ENCODE measurements at places on chromosomes 3 and 15. TPM values are rescaled to one million over a fixed set of nuclear protein-coding genes. Genes with fewer than 3 reads are reported as not detected.

DNA sequence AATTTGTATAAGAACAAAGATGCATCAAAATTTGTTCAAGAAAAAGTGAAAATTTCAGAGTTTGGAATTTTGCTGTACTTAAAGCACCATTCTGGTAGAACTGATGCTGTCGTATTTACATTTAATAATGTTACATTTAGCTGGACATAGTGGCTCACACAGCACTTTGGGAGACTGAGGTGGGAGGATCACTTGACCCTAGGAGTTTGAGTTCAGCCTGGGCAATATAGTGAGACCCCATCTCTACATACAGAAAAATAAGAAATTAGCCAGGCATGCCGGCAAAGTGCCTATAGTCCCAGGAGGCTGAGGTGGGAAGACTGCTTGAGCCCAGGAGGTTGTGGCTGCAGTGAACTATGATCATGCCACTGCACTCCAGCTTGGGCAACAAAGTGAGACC is 51.5 kb upstream of the SKIL start:
- no peak overlapping the region for H3K4me3 ChIP-seq
- no peak for DNase-seq
- no peak overlapping the region for H3K27ac ChIP-seq
- peaks cover 8% of the 10 kb centered on the region for H3K4me1 ChIP-seq
- peaks cover 9% of the 10 kb centered on the region for H3K36me3 ChIP-seq

DNA sequence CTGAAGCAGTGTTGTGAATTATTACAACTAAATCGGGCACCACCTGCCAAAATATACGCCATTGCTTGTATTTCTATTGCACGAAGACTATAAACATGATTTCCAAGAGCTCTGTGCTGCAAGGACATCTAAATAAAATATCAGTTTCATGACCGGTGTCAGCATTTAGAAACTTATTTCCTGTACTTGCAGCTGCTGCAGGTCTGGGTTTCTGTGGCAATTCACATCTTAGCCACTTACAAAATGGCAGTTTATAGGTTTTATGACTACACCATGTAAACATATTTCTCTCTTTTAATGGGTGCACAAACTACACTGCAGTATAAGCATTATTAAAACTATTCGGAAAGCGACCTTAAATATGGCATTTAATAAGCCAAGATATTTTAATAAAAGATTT is 359.4 kb downstream of the VPS13C start:
- H3K36me3 ChIP-seq = no peaks in the 10 kb centered on the region
- no peaks in the 10 kb centered on the region for H3K4me1 ChIP-seq
- no peak overlapping the region for H3K27ac ChIP-seq

- H3K27ac ChIP-seq = no peak overlapping the region
- H3K36me3 ChIP-seq = no peaks in the 10 kb centered on the region
- H3K4me3 ChIP-seq = no peak overlapping the region
- no peaks in the 10 kb centered on the region for H3K4me1 ChIP-seq
- DNase-seq = no peak
Measured at GRCh38 chr3:102346897-102347296, 87.9 kb upstream of the ZPLD1 start.

DNA sequence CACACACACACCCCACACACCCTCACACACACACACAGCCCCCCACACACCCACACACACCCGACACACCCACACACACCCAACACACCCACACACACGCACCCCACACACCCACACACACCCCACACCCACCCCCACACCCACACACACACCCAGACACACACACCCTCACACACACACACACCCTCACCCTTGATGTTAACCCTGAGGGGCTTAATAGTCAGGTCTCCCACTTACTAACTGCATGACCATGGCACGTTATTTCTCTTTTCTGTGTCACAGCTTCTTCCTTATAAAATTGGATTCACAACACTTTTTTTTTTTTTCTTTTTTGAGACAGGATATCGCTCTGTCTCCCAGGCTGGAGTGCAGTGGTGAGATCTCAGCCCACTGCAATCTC is 2.8 kb downstream of the GRM2 start:
- H3K4me3 ChIP-seq = no peak overlapping the region
- no peaks in the 10 kb centered on the region for H3K4me1 ChIP-seq

- no peaks in the 10 kb centered on the region for H3K36me3 ChIP-seq
- no peak overlapping the region for H3K27ac ChIP-seq
- H3K4me1 ChIP-seq = peaks cover 21% of the 10 kb centered on the region
- peaks cover 2% of the 10 kb centered on the region for H3K27me3 ChIP-seq
- no peak for DNase-seq
- H3K4me3 ChIP-seq = no peak overlapping the region
Measured at GRCh38 chr3:52313188-52313773, 2.8 kb upstream of the DNAH1 start.

DNA sequence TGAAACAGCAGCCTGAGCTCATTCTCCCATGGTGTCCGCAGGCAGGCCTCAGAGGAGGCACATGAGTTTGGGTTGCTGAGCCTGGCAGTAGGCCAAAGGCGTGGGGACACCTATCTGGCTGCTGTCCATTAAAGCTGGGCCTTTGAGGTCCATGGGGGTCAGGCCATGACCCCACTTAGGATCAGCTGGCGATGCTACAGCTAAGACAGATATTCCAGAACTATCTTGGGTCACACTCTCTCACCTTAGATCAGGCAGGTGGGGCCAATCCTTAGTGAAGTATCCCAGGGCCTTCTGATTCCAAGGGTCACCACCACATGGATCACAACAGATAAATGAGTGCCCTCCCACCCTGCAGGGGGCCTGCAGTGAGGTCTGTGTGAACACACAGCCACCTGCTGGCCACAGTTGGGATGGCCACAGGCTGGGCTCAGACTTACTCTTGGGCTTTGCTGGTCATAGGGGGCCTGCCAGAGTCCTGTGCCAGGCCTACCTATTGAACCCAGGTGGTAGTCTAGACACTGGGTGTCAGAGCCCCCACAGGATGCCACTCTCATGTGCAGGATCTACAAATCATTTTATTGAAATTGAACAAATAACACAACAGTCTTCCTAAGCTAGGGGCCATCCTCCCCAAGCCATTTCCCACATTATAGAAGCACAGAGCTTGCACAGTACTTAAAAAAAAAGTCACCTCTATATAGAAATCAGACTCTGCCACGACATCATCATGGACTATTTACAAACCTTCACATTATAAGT is 2.0 kb upstream of the HYAL2 start:
- DNase-seq = peak; percentile 99
- peaks cover 20% of the 10 kb centered on the region for H3K36me3 ChIP-seq

DNA sequence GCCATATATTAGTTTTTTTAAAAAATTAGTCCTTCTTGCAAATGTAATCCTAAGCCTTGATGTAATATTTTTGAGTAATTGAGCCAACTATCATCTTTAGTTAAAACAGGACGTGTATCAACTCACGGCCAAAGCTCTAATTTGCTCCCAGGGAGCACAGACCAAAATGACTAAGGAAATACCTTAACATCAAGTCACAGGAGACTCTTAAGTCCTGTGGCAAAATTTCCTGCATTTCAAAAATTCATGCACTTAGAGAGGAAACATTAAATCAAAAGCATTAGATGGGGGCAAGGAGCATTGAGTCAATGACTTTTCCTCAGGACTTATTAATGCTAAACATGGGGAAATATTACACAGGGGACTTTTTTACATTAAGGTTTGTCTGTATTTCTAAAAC is 276.0 kb downstream of the MFSD1 start:
- no peaks in the 10 kb centered on the region for H3K27me3 ChIP-seq
- H3K4me3 ChIP-seq = no peak overlapping the region
- DNase-seq = peak; percentile 30
- peaks cover 12% of the 10 kb centered on the region for H3K4me1 ChIP-seq
- peak overlapping the region; percentile 25 for H3K27ac ChIP-seq

GRCh38 chr3:144770281-144770680 is 798.7 kb downstream of the DIPK2A start:
- H3K27ac ChIP-seq = no peak overlapping the region
- H3K27me3 ChIP-seq = no peaks in the 10 kb centered on the region
- H3K4me3 ChIP-seq = no peak overlapping the region
- H3K36me3 ChIP-seq = no peaks in the 10 kb centered on the region
- no peak for DNase-seq

DNA sequence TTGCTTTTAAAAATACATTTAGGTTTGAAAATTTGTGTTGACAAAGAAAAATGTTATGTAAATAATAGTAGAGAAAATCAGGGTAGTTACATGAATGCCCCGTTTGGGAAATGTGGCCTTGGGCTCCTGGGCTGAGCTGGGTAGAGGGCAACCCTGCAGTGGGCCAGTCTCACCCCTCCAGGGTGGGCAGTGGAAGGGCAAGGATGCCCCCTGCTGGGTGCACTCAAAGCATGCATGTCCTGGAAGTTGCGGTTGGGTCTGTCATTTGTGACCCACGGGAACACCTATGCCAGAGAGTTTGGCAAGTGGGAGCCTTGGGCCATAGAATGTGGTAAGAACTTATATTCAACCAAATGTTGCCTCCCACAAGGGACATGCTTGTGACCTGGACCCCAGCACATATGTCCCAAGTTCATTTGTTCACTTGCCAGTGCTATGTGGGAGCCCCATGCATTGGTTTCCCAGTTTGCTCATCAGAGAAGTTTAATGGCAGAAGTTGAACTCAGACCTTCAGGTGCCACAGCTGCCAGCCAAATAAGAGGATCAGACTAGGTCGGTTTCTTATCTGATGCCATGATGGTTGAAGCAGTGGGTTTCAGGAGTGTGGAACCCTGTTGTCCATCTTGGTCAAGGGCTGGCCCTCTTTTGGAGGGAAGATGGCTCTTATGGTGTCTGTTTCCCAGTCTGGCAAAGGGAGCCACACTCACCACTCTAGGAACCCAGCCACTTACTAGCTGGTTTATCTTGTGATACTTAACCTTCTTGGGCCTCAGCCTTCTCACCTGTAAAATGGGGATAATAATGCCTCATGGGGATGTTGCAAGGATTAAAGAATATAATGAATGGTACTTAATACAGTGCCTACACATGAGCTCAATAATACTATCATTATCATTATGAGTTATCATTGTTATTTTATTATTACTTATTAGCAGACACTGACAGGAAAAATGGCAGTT is 2.5 kb upstream of the PLCB2 start:
- H3K4me3 ChIP-seq = no peak overlapping the region
- H3K36me3 ChIP-seq = no peaks in the 10 kb centered on the region
- peak; percentile 67 for DNase-seq
- H3K27me3 ChIP-seq = peaks cover 29% of the 10 kb centered on the region

DNA sequence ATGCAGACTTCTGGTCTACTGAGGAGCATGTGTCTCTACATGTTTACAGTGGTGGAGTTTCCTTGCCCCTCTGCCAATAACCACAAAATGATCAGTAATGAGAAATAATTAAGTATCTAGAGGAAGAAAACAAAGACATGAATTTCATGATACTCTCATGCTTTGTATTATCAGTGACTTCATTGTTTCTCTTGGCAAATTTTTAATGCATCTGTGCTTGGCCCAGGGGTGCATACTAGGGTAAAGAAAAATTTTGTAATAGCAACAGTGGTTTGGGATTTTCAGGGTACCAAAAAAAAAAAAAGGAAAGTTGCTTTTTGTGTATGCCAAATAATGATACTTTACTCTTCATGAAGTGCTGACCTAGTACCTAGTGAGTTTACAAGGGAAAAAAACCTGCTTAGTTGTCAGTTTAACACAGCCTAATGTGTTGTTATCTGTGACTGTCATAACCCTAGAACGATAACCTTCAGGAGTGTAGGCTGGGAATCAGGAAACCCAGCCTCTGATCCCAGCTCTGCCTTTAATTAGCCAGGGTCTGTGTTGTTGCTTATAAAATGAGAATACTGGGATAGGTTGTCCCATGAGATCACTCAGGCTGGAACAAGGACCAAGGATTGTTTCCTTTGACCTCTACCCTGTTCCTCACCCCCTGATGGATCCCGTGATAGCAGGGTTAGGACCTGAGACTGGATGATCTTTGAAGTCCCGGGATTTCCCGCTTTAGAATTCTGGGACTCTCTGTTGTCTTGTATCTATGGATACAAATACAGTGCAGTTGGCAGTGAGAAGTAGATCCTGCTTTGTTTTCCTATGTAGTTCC is 117.5 kb downstream of the CMSS1 start:
- DNase-seq = no peak
- no peaks in the 10 kb centered on the region for H3K27me3 ChIP-seq
- H3K36me3 ChIP-seq = no peaks in the 10 kb centered on the region
- no peak overlapping the region for H3K4me3 ChIP-seq

DNA sequence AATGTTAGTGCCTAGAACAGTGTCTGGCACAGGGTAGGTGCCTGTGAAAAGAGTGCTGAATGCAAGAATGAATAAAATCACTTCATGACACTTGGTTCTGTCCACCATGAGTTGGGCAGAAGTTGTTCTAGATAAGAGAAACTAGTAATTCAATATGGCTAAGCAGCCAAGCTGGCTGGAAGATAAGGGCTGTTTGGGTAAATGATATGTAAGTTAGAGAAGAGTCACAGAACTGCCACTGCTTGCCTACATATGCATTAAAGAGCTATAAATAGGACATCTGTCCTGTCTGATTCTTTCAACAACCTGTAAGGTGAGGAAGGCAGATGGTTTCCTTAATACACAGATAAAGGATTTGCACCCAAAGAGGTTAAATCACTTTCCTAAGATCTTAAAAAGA is 13.1 kb downstream of the MTMR10 start:
- H3K27me3 ChIP-seq = no peaks in the 10 kb centered on the region
- peaks cover 18% of the 10 kb centered on the region for H3K36me3 ChIP-seq
- no peak for DNase-seq
- H3K27ac ChIP-seq = no peak overlapping the region

GRCh38 chr3:118348169-118348557 is 686.5 kb downstream of the IGSF11 start:
- H3K36me3 ChIP-seq = no peaks in the 10 kb centered on the region
- DNase-seq = peak; percentile 2
- H3K4me1 ChIP-seq = no peaks in the 10 kb centered on the region
- no peak overlapping the region for H3K27ac ChIP-seq
- H3K27me3 ChIP-seq = no peaks in the 10 kb centered on the region

GRCh38 chr15:79593119-79593869 is 161.2 kb downstream of the MINAR1 start:
- H3K36me3 ChIP-seq = no peaks in the 10 kb centered on the region
- DNase-seq = no peak
- H3K4me3 ChIP-seq = no peak overlapping the region
- H3K4me1 ChIP-seq = peaks cover 4% of the 10 kb centered on the region
- H3K27ac ChIP-seq = no peak overlapping the region
- H3K27me3 ChIP-seq = peaks cover 28% of the 10 kb centered on the region

- H3K4me3 ChIP-seq = no peak overlapping the region
- H3K27me3 ChIP-seq = no peaks in the 10 kb centered on the region
- peak; percentile 22 for DNase-seq
- H3K4me1 ChIP-seq = peaks cover 43% of the 10 kb centered on the region
- no peak overlapping the region for H3K27ac ChIP-seq
Measured at GRCh38 chr15:25793354-25794050, 69.6 kb downstream of the ATP10A start.

GRCh38 chr3:9949115-9949514 is 3.1 kb downstream of the PRRT3 start:
- H3K4me3 ChIP-seq = no peak overlapping the region
- H3K36me3 ChIP-seq = peaks cover 4% of the 10 kb centered on the region
- H3K27ac ChIP-seq = no peak overlapping the region
- no peaks in the 10 kb centered on the region for H3K27me3 ChIP-seq

The CACNA2D2 gene
- not detected for total RNA-seq

The VEPH1 gene
- total RNA-seq = 23.2 TPM

The DVL3 gene
- 60.4 TPM for total RNA-seq

The TIMP4 gene
- 2.4 TPM for total RNA-seq

The ZSCAN2 gene
- 14.7 TPM for total RNA-seq

The GNAT1 gene
- not detected for total RNA-seq

The CFAP91 gene
- total RNA-seq = 0.59 TPM

The ANKRD34C gene
- total RNA-seq = not detected

The CACNA2D3 gene
- under 0.01 TPM for total RNA-seq

The CSPG4 gene
- total RNA-seq = 20.3 TPM

The TMEM212 gene
- total RNA-seq = not detected

The IRAK2 gene
- total RNA-seq = 4.0 TPM

The GOLGA8M gene
- under 0.01 TPM for total RNA-seq

The SAMMSON gene
- not detected for total RNA-seq

The TM6SF1 gene
- 0.36 TPM for total RNA-seq

The WDR49 gene
- total RNA-seq = under 0.01 TPM

The C3orf20 gene
- under 0.01 TPM for total RNA-seq

Data from osteoblast (primary cell).